ENCODE measurements at places on chromosomes 7 and 10.

GRCh38 chr10:52136921-52137320, 177.2 kb upstream of the DKK1 start:
- DNase-seq, result no peak

- no peak for DNase-seq
Measured at GRCh38 chr7:50652400-50653125, 87.4 kb upstream of the DDC start.

- no peak for DNase-seq
Measured at GRCh38 chr7:39168403-39169098, 190.8 kb downstream of the POU6F2 start.

DNA sequence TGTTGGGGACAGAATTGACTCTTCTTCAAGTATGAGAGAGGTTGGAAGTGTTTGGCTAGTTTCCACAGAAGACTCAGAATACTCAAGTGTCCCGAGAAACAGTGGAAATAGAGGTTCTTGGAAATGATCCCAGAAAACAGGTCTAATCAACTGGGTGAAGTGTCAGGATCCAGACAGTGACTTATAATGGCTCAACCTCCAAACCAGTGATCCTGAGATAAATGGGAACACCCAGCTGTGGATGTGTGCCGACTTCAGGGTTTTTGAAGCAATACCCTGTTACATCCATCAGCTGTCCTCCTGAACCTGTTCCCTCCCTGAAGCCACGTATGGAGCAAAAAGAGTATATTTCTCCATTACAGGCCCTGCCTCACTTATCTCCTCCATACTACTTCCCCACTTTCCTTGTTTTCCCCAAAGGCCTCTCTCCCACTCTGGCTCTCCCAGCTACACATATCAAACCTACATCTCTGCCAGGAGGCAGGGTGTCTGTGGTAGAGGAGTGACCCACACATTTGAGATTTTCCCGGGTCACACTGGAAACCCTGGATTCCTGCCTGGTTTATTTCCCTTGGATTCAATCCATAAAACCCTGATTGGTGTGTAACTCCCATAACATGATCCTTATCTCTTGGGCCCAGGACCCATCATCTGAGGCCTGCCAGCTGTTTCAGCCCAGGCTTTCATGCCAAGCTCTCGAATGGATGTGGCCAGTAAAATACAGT, 17.6 kb upstream of the ELOVL3 start:
- no peak for DNase-seq

DNA sequence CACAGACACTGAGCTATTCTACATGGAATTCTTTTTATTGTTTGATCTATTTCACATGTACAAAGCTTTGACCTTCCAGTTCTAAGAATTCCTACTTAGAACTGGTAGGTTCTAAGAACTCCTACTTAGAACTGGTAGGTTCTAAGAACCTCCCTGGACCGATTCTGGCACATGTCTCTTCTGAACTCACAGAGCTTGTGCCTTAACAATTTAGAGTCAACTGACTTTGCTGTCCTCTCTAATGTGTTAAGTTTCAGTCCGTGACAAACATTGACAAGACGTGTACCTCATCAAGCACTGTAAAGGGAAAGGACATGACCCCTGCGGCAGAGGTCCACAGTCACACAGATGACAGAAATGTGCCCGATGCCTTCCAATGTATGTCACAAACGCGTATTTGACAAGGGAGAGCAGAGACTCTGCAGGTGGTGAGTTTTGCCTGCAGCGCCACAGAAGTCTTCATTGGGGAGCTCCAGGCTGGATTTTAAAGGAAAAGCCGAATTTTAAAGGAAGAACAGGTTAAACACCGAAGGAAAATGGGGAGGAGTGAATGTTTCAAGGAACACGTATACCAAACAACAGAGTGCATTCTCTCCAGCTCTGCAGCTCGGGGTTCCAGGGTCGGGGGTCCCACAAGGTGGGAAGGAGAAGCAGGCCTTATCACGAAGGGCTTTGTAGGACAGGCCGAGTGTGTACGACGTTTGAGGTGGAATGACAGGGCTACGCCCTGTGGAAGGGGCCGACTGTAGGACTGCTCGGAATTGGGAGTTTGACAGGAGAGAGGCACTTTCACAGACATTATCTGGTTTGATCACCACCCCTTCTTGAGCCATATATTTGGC, 161.1 kb upstream of the KLF14 start:
- no peak for DNase-seq

DNA sequence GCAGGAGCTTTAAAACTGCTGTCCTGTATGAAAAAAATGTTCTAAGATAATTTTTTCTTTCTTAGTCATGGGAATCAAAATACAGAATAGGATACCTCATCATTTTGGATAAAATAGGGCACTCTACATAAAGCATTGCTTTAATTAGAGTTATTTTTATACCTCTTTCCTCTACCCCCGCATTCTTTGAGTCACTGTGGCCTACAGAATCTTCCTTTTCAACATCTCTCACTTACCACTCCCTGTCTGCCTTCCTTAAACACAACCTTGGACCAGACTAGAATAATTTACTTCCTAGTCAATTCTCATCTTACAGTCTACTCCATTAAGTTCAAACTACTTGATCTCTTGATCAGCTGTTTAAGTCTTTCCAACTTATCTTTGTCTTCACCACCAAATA, 462.3 kb downstream of the PHTF2 start:
- no peak for DNase-seq

DNA sequence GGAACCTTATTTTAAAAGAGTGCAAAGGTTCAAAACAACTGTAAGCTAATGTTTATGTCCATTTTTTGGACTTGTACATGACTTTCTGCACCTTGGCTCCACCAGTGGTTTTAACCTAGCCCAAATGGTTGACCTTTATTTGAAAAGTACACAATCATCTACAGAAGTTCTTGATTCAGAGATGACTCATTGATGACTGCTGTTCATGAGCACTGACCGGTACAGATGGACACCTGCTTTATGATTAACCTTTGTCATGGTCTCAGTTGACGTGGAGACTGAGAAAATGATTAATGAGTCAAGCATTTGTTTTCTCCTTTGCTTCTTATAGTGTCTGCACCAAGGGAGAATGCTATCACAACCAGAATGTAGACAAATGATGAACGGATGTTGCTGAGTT, 55.7 kb upstream of the PTER start:
- DNase-seq, result no peak

Measured in CD4-positive, alpha-beta T cell treated with Interleukin-6 at 100 ng/mL for 8 hours (primary cell).